Activated CD4-positive, alpha-beta T cell treated with anti-CD3 and anti-CD28 coated beads, Interleukin-2, Interleukin-4, amounts not matched to agents 100 ng/mL and 50 ng/mL, durations not matched to agents 16 hours and 8 hours (primary cell): ENCODE measurements at places on chromosomes 5 and 9.

GRCh38 chr5:78669331-78669730, 20.8 kb upstream of the LHFPL2 start:
- no peak for DNase-seq

GRCh38 chr5:9712506-9712905, 82.4 kb upstream of the TAS2R1 start:
- no peak for DNase-seq

DNA sequence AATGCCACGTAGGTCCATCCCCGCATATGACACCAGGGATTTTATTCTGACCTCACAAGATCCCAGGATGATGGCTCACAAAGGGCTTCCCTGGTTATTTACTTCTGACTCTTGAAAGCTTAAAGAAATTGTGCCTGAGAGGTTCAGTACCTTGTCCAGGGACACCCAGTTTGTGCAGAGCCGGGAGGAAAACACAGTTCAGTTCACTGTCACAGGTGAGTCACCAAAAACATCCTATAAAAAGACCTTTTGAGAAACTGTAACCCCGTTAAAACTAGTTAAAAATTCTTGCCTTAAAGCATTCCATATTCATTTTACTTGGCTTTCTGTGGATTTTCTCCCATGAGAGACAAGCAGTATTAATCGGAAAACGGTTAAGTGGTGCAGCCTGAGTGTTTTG, 56.6 kb downstream of the ZNF510 start:
- DNase-seq: no peak

DNA sequence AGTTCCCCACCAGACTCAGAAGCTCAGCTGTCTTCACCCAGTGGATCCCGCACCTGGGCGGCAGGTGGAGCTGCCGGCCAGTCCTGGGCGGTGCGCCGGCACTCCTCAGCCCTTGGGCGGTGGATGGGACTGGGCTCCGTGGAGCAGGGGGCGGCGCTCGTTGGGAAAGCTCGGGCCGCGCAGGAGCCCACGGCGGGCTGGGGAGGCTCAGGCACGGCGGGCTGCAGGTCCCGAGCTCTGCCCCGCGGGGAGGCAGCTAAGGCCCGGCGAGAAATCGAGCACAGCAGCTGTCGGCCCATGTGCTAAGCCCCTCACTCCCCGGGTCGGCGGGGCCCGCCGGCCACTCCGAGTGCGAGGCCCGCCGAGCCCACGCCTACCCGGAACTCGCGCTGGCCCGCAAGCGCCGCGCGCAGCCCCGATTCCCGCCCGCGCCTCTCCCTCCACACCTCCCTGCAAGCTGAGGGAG, 560.0 kb downstream of the BRINP1 start:
- DNase-seq: no peak

DNA sequence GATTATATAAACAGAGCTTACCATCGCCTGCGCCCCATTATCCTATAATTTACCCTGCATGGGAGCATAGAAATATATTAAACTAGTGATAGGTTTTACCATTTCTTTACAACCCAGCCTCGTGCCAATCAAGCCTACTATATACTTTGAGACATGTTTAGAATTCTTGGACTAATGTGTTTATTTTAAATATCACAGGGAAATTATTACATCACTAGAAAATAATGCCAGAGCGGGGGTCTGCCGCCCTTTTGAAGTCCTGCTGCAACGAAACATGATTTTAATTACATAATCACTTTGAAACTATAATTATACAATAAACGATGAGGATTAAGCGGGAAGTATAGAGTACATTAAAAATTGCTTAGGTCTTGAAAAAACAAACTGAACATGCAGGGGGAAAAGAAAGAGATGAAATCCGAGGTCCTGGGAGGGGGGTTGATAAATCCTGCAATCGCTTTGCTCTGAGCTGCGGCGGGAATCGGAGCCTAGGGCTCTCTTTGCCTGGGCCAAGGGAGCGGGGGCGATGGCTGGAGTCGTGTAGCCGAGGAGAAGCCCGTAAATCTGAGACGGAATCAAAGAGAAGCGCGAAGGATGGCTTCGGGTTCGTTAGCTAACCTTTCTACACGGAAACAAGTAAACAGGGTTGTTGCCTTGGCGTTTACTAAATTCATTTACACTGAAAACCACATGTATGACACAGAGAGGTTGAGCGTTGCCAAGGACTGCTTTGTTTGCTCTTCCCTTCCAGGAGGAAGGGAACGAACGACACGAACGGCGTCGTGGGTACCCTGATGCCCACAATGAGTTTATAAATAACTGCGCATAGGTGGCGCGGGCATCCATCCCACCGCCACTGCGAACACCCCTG, 127.6 kb downstream of the TMEM174 start:
- DNase-seq: no peak

- no peak for DNase-seq
Measured at GRCh38 chr5:68862560-68862959, 231.3 kb upstream of the SLC30A5 start.

DNA sequence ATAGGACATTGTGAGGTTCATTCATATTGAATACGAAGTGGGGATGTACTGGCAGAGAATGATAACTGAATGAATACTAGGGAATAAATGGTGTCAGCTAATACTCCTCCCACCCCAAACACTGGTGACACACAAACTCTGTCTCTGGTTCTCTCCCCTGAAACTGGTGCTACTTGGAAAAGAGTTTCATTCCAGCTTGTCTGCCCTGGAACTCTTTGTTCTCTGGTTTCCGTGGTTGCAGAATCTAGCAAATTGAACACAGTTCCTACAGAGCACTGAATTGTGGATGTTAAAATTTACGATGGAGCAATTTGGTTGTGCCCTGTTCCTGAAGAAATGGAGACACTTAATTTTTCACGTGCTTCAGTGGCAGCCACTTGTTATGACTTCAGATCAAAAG, 181.7 kb downstream of the KCTD16 start:
- no peak for DNase-seq

DNA sequence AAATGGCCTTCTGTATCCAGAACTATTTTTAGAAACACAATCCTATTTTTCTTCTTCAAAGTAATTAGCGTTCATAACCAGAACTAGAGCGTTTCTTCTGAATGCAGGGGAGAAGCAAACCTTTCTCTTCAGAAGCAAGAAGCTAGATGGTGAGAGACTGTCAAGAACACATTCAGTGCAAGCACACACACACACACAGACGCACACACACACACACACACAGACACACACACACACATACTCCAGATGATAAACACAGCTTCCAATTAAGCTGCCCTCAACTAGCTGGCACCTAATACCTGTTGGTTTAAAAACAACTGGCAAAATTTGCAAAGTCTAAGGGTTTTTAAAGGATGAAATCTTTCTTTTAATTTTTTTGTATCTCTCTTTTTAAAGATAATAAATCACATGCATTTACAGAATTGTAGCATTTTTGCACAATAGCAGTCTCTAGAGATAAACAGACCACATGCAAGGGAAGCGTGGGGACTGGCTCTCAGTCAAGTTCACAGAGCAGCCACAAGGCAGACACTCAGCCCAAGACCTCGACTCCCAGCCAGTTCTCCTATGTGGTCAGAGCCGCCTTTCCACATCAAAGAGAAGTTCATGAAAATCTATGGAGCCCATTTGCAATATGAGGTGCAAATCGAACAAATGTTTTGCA, 138.5 kb downstream of the TTLL11 start:
- no peak for DNase-seq

GRCh38 chr5:109529520-109529919, 119.7 kb upstream of the PJA2 start:
- no peak for DNase-seq

GRCh38 chr5:146580237-146580636, 64.2 kb upstream of the GPR151 start:
- DNase-seq: no peak

- no peak for DNase-seq
Measured at GRCh38 chr9:35758475-35759050, 4.5 kb upstream of the MSMP start.

DNA sequence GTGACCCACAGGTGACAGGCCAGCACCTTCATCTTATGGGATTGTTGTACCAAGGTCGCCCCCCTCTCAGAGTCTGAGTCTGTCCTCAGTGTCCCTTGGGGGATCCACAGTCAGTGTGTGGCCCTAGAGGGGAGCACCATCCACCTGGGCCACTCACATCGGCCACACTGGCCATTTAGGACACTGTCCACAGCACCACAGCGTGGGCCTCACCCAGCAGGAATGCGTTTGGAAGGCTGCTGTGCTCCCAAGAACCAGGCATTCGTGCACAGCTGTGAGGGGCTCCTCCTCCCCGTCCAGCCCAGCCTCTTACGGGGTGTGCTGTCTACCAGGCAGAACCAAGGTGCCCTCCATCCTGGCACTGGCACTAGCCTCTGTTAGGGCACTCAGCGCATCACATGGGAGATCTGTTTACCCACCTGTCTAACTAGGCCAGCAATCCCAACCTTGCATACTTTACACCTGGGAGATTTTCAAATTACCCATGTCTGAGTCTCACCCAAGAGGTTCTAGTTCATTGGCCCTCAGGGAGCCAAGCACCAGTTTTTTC, 24.5 kb upstream of the UBE2QL1 start:
- no peak for DNase-seq

DNA sequence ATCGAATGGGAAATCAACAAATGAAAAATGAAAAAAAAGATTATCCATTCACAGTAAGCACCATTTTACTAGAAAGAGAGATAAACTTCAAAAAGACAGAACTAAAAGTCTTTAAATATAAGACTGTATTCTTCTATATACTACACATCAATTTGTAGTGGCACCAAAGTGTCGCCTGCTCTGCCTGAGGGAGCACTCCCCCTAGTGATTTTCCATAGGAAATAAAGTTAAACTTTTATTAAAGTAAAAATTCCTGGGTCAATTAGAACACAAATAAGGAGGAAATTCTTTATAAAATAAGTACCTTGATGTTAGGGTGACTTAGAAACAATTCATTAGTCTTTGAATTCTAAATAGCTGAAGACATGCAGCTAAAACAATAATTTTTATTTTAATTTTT, 9.7 kb downstream of the RAD1 start:
- DNase-seq: no peak

DNA sequence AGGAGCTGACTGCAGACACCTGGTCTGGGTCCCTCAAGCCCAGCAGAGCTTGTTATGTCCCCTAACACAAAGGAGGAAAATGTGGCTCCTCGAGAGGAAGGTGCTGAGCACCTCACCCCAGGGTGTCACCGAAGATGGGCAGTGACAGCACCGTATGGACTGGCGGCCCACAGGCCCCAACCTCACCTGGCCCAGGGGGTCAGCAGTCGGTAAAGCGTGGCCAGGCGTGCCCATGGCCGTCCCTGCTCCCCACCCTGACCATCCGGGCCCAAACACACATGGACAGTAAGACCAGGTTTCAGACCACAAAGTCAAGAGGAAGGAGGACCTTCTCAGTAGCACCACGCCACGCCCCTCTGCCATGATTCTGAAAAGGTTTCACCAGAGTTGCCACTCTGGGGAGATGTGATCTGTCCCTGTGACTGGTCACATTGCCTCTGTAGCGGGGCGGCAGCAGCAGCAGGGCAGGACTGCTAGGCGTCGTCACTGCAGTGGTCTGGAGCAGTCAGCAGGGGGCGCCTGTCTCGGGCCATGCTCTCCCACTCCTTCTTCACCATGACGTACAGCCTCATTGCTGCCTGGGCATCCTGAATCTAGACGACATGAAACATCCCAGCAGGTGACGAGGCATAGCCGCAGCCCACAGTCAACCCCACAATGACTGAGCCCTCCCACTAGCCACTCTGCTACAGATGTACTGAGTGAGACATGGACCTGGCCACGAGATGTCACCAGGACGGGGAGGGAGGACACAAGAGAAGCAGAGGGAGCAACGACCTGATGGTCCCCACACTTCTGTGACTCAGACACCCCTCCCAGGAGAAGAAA, 11.1 kb downstream of the REXO4 start:
- DNase-seq: peak; percentile 87

DNA sequence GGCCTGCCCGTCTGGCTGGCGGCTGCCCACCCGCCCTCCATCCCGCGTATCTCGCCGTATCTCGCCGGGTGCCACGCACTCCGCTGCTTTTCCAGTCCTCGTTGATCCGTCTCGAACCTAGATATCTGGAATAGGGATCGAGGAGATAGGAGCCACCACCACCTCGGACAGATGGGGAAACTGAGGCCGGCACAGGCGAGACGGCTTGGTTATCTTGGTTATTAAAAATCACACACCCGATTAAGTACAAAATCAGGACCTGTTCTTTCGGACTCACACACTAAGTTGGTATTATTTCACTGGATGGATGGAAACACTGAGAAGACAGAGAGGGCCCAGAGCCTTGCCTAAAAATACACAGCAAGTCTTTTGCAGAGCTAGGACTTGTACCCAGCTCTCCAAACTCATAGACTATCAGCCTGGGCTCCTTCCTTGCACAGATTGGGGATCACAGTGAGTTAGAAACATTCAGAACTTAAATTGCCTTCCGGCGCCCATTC, 678 bp downstream of the SLC26A2 start:
- DNase-seq: no peak

GRCh38 chr9:122263699-122264349, 816 bp downstream of the RBM18 start:
- no peak for DNase-seq

DNA sequence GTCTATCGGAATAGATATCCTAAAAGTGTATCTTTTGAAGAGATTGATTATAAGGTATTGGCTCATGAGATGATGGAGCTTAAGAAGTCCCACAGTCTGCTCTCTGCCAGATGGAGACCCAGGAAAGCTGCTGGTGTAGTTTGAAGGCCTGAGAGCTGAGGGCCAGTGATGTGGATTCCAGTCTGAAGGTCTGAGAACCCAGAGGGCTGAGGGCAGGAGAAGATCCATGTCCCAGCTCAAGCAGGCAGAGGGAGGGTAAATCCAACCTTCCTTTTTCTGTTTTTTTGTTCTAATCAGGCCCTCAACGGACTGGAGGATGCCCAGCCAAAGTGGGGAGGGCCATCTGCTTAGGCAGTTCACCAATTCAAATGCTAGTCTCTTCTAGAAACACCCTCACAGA, 11.0 kb upstream of the ABL1 start:
- DNase-seq: no peak

DNA sequence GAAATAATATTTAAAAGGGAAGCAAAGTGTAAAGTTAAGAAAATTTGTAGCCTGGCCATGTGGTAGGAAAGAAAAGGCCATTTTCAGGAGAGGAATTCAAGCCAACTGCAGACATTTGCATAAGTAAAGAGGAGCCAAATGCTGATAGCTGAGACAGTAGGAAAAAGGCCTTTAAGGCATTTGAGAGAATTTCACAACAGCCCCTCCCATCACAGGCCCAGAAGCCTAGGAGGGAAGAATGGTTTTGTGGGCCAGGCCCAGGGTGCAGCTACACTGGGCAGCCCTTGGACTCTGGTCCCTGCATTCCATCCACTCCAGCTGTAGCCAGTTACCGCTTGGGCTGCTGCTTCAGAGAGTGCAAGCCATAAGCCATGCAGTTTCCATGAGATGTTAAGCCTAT, 1556.8 kb downstream of the EFNA5 start:
- no peak for DNase-seq

- no peak for DNase-seq
Measured at GRCh38 chr9:20379804-20380225, 242.5 kb downstream of the MLLT3 start.

- DNase-seq: no peak
Measured at GRCh38 chr9:127563579-127563978, 48.5 kb upstream of the STXBP1 start.

DNA sequence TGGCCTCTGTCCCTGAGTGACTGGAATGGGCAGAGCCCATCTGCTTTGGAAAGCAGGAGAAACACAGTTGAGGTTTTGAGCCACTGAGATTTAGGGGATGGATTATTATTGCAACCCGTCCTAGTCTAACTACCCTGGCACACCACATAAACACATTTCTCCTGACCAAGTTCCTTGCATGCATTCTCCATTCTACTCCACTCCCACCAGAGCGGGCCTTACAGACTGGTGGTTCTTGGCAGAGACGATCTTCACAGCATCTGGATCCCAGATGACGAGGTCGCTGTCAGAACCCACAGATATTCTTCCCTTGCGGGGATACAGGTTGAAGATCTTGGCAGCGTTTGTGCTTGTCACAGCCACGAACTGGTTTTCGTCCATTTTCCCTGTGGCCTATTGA, 111.0 kb downstream of the DPYSL3 start:
- DNase-seq: no peak
